ENCODE measurements at places on chromosomes 7 and 10.

DNA sequence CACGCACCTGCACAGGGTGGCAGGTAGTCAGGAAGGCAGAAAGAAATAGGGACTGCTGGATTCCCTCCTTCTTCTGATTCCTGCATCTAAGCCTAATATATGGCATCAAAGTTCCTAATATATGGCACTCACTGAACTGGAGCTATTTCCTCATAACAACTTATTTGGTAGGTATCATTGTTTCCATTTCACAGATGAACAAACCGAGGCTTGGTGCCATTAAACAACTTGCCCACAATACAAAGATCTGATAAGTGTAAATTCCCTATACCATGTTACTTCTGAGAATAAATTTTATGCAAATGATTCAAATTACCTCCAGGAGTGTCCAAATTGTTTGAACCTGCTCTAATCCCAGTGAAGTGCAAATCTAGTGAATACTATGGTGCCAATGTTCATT, 2.1 kb upstream of the FAM171A1 start:
- no peak for DNase-seq

DNA sequence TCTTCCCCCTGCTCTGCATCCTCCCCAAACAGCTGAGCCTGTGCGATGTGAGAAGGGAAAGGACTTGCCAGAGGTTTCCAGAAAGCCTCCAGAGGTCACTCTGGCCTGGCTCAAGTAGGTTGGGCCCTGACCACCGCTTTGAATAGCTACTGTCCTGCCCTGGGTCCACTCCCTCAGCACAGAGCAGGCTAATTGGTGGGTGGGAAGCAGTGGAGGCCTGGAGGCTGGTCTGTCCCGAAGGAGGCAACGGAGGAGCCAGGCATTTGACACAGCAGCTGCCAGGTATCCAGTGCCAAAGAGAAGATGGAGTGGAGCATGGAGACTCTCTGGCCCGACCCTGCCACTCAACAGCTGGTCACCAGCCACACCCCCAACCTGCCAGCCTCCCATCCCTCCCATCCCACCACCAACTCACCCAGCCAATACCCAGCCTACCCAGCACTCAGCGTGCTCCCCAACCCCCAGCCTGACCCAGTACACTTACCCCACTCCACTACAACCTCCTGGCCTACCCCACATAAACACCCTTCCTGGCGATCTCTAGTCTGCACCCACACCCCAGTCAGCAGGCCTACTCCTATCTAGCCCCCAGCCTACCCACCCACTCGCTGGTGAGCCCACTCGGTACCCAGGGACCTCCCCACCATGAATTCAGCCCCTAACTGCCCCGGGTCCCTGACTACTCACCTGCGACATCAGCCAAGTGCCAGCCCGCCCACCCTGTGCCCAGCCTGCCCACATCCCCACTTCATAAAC, 64.6 kb upstream of the COL13A1 start:
- no peak for DNase-seq

- DNase-seq: no peak
Observed at GRCh38 chr10:122149561-122150505, 121.3 kb upstream of the BTBD16 start.

- DNase-seq: no peak
Observed at GRCh38 chr7:11831736-11832495, at the start of gene THSD7A. THSD7A (minus strand) TSS chr7:11832198; CDS start chr7:11831946, 252 bp downstream.

- no peak for DNase-seq
Observed at GRCh38 chr10:102776779-102777456, 33.2 kb downstream of the WBP1L start.

GRCh38 chr7:22581099-22581498, 81.1 kb upstream of the STEAP1B start:
- no peak for DNase-seq

GRCh38 chr7:157926107-157926506, 589.3 kb downstream of the DNAJB6 start:
- DNase-seq: no peak

Data from stimulated activated CD8-positive, alpha-beta memory T cell treated with anti-CD3 and anti-CD28 coated beads, Interleukin-2, amount 100 ng/mL, for 48 hours (primary cell).